ENCODE measurements at places on chromosomes 12 and 14.

DNA sequence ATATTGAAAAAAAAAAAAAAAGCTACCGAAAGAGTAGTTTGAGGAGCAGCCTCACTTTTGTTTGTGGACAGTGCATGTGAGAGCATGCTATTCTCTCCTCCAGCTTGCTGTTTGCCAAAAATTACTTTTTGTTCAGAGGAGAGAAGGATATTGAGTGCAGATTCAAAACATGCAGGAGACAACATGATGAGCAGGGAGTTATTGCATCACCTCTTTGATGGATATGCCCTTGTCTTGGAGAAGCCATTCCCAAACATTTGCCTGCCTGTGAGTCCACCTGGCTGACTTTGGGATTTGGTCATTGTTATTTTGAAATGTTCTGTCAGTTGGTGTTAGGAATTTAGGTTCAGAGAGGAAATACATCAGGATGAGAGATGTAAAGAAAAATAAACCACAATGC is 2.4 kb downstream of the C12orf75 start:
- DNase-seq = no peak

DNA sequence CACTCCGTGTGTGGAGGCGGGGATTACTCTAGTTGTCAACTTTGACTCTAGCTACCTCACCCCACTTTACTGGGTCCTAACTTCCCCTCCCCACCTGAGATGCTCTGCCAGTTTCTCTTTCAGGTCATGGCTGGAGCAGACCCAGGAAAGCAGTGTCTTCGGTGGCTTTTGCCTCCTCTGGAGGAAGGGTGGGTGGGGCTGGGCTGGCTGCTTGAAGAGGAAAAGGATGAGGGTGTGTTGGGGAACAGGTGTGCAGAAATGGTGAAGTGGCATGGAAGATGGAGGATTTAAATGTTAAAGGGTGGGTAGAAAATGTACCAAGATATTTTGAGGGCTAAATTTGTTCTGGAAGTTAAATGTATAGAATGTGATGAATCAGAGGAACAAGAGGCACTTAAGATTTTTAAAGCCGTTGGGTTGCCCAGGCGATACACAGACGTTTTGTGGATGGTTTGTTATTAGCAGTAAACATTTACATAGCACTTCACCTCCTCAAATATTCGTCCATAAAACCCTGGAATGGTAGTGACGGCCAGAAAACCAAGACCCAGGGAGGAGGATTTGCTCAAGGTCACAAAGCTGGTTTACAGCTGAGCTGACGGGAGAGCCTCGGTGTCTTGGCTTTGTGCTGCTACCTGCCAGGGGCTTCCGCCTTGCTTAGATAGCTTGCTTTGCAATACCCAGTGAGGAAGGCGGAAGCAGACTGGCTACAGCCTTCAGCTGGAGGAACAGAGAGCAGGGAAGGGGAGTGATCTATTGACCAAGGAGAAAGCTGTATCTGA is 72.2 kb upstream of the PRMT8 start:
- no peak for DNase-seq

GRCh38 chr14:50954811-50955372 is 10.6 kb upstream of the PYGL start:
- DNase-seq = no peak

GRCh38 chr12:5963515-5963914 is 18.5 kb upstream of the ANO2 start:
- no peak for DNase-seq

DNA sequence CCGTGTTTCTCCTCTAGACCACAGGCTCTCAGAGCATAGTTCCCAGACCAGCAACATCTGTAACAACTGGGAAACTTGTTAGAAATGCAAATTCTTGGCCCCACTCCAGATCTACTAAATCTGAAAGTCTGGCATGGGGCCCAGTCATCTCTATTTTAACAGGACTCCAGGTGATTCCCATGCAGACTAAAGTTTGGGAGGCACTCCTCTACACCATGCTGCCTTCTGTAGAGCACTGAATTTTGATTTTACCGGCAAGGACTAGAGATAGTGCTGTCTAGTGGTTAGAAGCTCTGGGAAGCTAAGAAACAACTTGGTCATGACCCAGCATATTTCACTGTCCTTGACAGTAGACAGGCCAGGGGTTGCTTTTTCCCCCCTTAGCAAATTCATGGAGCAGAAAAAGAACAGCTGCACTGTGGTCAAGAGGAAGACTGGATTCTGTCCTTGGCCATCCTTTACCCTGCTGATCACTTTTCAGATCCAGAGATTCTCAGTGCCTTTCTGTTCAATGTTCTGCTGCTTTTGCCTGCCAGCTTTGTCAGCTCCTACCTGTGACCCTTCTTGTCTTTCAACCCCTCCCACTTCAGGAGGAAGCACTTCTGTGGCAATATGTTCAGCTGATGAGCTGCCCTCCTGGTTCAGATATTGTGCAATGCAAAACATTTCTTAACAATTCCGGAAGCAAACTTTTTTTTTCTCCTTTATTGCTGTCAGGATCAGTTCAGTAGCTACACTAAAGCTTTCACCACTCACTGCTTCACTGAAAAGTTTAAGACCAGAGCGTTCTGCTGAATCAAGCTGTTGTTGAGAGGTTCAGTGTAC is 133.8 kb upstream of the NUDT4 start:
- DNase-seq = no peak

- no peak for DNase-seq
Measured at GRCh38 chr14:103730490-103731035, 15.0 kb downstream of the ZFYVE21 start.

GRCh38 chr12:12899530-12900380 is 8.4 kb downstream of the GPRC5A start:
- DNase-seq = no peak

DNA sequence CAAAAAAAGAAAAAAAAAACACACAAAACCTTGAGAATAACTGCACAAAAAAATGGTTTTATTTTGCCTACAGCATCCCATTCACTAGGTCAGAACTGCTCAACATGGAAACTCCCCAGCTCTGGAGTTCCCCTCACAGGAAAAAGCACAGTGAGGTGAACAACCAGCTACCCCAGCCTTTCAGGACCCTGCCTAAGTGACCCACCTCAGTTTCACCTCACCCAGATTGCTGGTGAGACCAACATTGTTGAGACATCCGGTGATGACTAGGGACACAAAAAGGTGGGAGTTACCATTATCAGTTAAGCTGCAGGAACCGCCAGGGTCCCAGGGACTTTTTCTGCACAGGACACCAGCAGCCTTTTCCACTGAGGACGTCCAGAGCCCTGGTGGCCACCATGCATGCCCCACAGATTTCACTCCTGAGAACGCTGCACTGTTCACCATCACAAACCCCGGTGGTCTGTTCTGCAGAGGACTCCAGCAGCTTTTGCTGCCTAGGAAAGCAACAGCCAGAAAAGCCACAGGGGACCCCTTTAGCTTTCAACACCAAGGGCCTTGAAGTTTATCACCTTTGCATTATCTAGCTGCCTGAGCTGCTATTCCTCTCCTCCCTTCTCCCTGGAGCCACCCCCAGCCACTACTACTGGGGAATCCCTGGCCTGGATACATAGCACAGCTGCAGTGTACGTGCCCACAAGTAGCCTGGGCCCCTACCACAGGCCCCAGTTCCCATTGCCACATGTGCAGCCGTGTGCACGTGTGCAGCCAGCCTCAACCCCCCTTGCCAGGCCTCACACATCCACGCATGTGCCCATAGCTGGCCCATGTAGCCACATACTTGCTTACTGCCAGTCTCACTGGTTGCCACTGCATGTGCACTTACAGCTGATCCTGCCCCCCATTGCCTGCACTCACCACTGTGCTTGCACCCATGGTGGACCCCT is 62.5 kb upstream of the FAR2 start:
- no peak for DNase-seq

GRCh38 chr14:81989211-81989610 is 455.6 kb upstream of the SEL1L start:
- no peak for DNase-seq

DNA sequence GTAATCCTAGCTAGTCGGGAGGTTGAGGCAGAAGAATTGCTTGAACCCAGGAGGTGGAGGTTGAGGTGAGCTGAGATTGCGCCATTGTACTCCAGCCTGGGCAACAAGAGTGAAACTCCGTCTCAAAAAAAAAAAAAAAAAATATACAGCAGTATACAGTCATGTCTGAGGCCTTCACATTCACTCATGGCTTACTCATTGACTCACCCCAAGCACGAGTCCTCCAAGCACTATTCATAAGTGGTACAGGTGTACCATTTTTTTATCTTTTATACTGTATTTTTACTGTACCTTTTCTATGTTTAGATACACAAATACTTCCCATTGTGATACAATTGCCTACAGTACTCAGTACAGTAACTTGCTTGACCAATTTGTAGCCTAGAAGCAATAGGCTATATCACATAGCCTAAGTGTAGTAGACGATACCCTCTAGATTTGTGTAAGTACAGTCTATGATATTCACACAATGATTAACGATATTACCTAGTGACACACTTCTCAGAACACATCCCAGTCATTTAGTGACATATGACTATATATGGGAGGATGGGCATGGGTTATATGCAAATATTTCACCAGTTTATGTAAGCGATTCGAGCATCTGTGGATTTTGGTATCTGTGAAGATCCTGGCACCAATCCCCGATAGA is 12.2 kb downstream of the LLPH start:
- DNase-seq = no peak

DNA sequence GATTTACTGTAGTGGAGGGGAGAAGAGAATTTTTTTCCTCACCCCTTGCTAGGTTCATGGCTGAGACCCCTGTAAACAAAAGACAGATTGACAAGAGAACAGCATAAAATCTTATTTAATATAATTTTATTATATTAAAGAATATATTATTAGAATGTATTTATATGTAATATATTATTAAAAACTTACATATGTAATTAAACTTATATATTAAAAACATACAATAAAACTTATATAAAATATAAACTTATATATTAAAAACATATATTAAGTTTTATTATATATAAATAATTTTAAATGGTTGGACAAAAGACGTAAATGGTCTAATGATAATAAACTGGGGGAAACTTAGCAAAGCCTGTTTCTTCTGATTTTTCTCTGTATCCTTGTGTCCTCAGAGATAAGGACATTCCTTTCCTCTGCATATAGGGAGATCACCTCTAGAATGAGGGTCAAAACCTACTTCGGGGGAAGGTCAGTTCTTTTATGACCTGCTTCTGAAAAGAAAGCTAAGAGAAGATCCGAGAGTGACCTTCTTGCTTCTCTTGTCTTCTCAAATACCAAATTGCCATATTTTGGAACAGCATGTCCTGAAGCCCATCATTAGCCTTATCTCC is 8.9 kb upstream of the PPM1H start:
- DNase-seq = no peak

DNA sequence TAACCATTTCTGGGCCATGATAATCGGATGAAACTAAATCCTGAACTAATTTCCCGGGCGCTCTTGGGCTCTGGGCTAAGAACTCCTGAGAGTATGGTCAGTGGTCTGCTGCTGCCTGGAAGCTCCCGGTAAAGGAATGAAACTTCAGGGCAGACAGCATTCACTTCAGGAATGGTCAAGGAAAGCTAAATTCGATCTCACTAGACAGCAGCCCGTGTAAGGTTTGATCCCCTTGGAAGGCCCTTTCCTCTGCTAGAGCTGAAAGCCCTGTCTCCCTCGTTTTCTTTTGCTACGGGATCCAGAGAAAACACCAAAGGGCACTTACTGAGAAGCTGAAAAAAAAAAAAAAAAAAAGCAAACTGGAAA is 680 bp downstream of the ASB8 start:
- DNase-seq = no peak

DNA sequence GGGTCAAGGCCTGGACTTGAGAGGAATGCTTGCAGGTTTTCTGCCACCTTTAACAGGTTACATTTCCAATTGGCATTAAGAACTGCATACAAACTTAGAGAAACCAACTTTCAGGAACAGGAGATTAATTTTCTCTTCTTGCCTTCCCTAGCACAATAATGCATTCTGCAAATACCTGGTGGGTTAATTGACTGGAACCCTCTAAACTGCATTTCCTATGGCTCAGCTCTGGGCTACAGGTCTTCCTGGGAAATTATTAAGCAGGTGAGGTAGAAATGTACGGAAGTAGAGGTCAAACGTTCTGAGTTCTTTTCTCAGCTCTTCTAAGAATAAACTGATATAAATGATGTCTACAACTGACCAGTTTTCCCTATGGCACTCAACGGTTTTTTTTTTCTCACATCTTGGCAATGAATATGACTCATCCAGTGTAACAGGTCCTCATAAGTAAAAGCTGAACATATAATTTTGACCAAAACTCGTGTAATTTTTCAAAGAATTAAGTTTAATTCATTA is 144.9 kb upstream of the PELI2 start:
- DNase-seq = no peak

GRCh38 chr12:46553911-46554310 is 181.3 kb upstream of the SLC38A2 start:
- DNase-seq = no peak

DNA sequence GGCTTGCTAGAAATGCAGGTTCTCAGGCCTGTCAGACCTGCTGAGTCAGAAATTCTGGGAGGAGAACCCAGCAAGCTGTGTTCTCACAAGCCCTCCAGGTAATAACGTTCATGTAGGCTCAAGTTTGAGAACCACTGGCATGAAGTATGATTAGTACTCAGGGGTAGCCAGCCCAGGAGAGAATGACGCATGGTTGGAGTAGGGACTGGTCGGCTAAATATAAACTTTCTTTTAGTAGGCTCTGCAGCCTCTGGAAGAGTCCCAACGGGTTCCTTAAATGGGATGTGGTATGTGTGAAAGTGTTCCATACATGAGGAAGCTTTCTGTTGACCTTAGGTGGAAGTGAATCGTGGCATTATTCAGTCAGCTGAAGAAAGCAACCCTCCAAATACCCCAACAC is 209.3 kb downstream of the SLC41A2 start:
- no peak for DNase-seq

DNA sequence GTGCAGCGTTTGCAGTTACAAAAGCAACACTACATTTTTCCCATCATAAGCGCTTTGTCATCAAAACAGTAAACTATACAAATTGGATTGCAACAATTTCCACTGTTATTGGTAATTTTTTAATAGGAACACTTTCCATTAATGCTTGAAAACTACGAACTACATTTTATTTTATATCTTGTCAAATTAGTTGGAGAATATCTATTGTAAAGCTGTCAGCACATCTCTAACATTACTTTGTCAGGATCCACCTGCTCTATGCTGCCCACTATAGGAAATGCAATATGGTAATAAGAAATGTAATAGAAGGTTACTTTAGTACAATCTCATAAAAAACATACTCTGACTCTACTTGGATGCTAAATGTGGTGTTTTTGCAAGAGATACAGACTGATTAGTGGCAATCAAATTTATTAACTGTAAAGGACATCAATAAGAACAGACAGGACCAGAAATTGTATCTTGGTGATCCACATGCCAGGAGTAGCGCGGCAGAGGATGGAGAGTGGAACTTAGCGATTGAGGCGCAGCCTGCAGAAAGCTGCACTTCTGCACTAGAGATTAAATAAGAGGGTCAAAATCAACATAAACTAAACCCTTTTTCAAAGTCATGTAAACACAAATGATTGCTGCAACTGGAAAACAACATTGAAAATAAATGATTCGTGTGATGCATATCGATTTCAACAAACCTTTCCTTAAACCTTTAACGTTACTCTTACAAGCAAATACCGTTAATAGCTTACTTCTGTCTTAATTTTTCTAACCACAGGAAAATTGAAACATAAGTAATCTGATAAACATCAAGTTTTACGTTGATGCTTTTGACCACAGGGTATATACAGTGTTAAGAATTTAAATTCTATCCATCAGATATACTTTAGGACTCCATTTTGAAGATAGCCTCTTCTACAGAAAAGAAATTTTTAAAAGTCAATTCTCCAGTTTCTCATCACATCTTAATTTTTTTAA is 3.6 kb upstream of the ARID2 start:
- no peak for DNase-seq

GRCh38 chr14:36870776-36871175 is 209.1 kb downstream of the PAX9 start:
- no peak for DNase-seq
